ENCODE measurements at places on chromosomes 5 and 9.

DNA sequence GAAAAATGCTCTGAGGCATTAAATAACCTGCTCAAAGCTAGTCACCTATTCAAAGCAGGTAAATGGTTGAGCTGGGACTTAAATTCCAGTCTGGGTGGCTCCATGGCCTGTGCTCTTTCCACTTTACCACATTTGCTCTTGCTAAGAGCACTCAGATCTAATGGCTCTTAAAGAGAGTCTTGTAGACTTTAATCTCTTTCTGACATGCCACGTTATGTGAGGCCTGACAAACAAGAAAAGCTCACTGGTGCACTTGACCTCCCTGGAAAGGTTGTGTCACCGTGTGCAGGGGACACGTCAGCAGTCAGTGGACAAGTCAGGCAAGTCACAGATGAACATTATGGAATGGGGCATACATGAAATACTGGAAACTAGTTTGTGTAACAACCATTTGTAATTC lies 129.9 kb upstream of the RPS23 start:
- DNase-seq: no peak

- no peak for DNase-seq
These were observed 456 bp downstream of the ZNF79 start for GRCh38 chr9:127424676-127424999.

GRCh38 chr5:115977988-115978387 lies 15.7 kb downstream of the LVRN start:
- DNase-seq: no peak

DNA sequence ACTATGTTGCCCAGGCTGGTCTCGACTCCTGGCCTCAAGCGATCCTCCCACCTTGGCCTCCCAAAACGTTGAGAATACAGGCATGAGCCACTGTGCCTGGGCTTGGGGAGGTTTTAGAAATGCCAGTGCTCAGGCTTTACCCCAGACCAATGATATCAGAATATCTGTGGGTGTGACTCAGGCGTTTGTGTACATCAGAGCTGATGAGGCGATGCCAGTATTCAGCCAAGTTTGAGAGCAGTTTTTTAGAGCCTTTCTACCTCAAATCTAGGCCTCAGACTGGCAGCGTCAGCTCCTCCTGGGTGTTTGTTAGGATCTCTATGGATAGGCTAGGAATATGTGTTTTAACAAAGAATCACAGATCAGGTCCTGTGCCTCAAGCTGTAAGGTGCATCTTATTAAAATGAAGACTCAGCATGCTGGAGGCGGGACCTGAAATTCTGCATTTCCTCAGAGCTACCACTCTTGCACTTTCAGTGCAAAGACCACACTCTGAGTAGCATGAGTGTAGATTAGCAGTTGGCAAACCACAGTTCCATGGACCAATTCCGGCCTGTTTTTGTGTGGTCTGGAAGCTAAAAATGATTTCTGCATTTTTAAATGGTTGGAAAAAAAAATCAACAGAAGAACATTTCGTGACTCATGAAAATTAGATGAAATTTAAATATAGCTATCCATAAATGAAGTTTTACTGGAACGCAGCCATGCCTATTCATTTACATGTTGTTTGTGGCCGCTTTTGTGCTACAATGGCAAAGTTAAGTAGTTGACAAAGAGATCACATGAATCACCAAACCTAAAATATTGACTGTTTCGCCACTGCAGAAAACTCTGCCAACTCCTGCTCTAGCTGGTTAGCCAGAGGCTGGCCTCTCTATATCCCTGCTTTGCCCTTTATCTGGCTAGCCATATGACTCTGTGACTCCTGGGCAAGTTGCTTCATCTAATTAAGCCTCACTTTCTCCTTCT lies 92.2 kb downstream of the KLF4 start:
- DNase-seq: no peak

DNA sequence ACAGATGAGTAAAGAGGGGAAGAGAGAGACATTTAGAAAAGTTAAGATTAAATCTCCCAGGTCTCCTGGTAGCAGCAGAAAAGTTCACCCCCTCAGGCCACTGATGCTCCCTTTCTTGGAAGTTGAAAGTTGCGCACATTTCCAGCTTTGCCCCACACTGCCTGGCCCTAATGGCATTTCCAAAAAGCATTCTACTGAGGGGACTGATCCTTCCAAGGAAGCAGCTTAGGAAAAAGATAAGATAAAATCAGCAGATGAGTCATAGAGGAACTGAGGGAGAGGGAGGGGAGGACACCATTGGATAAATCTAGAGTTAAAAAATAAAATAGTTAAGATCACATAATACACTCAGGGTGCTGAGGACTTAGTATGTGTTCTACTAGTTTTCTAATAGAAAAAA lies 67.6 kb upstream of the SLC12A2 start:
- no peak for DNase-seq

DNA sequence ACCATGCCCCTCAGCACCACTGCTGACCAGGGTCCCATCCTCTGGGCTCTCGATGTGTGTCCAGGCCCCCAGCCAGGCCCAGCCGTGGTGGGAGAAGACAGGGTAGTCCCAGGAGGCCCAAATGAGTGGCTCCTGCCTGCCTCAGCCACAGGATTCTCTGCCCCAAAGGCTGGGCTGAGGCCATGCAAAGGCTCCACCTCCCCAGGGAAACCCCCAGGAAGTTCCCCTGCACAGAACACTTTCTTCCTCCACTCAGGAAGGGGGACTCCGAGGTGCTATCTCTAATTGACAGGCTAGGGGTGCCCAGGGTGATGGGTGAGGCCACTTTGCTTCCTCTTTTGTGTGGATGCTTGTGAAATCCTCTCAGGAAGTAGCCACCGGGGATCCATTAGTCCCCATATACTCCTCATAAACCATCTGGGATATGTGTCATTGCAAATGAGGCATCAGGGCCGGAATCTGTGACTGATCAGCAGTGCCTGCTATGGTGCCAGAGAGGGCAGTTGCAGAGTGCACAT lies 23.1 kb upstream of the TDRD7 start:
- DNase-seq: no peak

DNA sequence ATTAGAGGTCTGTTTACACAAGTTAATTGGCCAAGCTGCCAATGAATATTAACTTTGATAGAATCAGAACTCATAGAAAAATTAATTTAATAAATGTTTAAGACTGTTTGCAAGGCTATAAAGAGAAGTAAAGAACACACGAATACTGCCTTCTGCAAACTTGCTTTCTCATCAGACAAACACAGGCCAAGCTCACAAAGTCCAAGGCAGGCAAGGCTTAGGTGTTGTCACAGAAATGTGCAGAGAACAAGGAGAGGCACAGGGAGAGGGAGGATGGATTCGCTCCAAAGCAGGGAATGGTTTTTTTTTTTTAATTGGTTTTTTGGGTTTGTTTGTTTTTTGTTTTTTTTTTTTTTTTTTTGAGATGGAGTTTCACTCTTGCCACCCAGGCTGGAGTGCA lies 43.4 kb downstream of the RETREG1 start:
- DNase-seq: no peak
